ENCODE measurements at places on chromosomes 1 and 21.

GRCh38 chr1:3690282-3691065 is 38.2 kb downstream of the TP73 start:
- DNase-seq, result no peak

DNA sequence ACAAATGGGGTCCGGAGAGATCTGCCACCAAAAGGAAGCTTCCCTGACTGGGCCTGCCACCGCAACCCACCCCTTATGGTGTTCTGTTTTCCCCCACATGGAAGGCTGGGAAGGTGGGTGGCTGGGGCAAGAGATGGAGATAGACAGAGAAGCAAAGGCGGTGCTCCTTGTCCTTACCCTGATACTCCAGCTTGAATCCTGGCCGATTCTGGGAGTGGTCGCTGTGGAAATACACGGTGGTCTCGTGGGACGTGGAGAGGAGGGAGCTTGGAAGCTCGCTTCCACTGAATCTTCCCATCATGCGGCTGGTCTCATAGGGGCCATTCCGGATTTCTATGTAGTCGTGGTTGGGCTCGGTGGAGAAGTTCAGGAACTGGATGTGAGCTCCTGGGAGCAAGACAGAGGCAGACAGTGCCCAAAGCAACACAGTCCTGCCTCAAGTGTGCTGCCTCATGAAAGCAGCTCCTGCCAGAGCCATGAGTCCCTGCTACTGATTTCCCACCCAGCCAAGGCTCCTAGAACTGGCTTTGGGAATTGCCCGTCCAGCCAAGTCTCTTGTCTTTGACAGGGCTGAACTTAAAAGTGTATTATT is 138.5 kb downstream of the ZSCAN20 start:
- no peak for DNase-seq

GRCh38 chr1:114620419-114620818 is 39.0 kb upstream of the BCAS2 start:
- DNase-seq, result no peak

GRCh38 chr21:24223624-24224023 is 1383.7 kb downstream of the MRPL39 start:
- no peak for DNase-seq

- DNase-seq, result no peak
Measured at GRCh38 chr21:16983420-16983819, 529.4 kb upstream of the CXADR start.

GRCh38 chr1:209207701-209208286 is 375.7 kb upstream of the CAMK1G start:
- DNase-seq, result peak; percentile 46

DNA sequence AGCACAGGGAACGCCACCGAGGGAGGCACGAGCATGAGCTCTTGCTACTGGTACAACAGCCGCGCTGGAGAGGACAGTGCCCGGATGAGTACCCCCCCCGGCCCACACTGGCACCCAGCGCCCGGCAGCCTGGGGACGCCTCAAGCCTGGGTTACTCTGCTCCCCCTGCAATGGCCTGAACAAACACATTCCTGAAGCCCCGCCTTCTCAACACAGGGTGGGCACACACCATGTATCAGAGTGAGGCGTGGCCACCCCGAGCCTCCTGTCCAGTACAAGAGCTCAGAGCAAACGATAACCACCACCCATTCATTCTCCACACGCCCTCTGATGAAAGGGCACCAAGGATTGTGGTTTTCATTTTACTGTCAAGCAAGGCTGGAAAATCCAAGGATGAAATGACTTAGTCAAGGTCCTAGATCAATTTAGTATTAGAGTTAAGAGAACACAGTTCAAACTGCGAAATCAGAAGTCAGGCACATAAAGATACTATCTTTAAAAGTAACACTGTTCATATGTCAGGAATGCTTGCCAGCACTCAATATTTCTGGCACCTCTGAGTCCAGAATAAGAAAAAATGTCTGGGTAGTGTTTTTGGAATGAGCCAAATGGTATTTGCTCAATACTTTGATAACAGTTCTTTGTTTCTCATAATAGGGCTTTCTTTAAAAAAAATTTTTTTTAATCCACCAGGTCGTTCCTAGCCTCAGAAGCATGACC is 22.0 kb downstream of the UBE2G2 start:
- DNase-seq, result no peak

- DNase-seq, result no peak
Measured at GRCh38 chr1:116466810-116467557, 93.9 kb downstream of the ATP1A1 start.

All from GM12891 (cell line).